ENCODE measurements at places on chromosomes 6 and 20. TPM values are rescaled to one million over a fixed set of nuclear protein-coding genes. Genes with fewer than 3 reads are reported as not detected.

OR14J1 gene
- total RNA-seq, result not detected

TAAR6 gene
- total RNA-seq, result not detected

ME1 gene
- total RNA-seq, result 0.73 TPM

NKX2-2 gene
- not detected for total RNA-seq

DEFB132 gene
- not detected for total RNA-seq

PTCRA gene
- not detected for total RNA-seq

UBE2V1 gene
- 112 TPM for total RNA-seq

GOPC gene
- total RNA-seq, result 8.1 TPM

MYH7B gene
- 0.54 TPM for total RNA-seq

IRF4 gene
- total RNA-seq, result 25.6 TPM

SPATA25 gene
- 0.64 TPM for total RNA-seq

ECT2L gene
- not detected for total RNA-seq

CRISP3 gene
- not detected for total RNA-seq

TFAP2A gene
- total RNA-seq, result 0.24 TPM

CDSN gene
- total RNA-seq, result not detected
